Activated CD4-positive, alpha-beta T cell treated with anti-CD3 and anti-CD28 coated beads, Interleukin-2, amount 50 U/mL, for 16 hours (primary cell): ENCODE measurements at places on chromosomes 3 and 15.

GRCh38 chr15:67242708-67243111, 11.8 kb downstream of the AAGAB start:
- DNase-seq = no peak

DNA sequence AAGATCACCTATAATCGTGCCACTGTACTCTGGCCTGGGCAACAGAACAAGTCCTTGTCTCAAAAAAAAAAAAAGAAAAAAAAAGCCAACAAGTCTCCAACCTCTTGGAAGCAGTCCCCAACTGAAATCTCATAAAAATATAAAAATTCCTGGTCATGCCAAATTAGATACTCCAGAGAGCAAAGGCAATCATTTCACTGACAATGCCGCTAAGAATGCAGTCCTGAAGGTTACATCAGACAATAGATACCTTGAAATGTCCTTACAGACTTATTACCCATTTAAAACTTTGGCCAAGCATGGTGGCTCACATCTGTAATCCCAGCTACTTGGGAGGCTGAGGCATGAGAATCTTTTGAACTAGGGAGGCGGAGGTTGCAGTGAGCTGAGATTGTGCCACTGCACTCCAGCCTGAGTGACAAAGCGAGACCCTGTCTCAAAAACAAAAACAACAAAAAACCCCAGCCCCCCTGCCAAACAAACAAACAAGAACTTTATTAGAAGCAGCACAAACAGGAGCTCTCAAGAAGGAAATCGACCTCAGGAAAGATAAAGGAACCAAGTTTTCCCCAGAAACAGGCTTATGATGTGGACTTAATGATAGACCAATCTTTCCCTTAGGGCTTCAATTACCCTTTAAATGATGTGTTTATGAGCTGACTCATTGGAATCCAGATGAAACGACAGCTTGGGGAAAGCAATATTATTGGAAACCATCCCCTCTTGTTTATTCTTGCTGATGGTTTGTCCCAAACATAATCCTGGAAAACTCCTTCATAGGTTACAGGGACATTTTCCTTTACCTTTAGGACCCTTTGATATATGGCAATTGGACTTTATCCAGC, 53.1 kb upstream of the XCR1 start:
- no peak for DNase-seq

- DNase-seq = peak; percentile 1
Measured at GRCh38 chr3:146250449-146251382, at the start of gene PLSCR4. TSS of gene PLSCR4 (minus strand) at chr3:146251105. CDS start at chr3:146222071, 29,034 bp downstream.

DNA sequence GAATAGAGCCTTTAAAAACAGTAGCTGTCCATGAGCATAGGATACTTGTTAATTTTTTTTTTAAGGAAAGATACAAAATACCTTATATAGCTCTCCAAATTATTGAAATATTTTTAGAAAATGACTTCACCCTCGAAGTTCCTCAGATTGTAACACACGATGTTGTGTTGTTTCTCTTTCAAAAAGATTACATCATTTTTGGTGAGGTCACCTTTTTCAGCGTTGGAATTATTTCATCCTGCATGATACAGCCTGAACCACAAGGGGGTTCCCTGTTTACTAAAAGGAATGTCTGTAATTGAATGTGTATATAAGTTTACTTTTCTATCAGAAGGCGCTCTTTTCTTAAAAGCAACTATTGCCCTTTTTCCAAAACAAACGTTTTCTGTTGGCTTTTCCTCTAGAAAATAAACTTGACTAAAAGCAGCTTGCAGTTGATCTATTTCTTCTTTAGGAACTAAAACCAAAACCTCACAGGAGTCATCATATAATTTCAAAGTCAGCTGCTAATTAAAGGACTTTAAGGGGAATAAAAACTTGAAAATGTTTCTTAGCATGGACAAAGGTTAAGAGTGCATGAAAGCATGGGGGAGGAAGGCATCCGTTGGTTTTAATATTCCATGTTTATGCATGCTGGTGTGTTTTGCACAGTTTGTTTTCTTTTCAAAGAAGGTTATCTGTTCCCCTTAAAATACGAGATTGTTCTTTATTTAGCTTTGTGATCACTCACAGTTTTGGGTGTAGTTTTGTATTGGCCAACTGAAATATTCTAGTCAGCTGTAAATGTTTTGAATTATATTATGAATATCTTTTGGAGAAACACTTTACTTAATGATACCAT, 29.4 kb downstream of the LYSMD4 start:
- peak; percentile 56 for DNase-seq

DNA sequence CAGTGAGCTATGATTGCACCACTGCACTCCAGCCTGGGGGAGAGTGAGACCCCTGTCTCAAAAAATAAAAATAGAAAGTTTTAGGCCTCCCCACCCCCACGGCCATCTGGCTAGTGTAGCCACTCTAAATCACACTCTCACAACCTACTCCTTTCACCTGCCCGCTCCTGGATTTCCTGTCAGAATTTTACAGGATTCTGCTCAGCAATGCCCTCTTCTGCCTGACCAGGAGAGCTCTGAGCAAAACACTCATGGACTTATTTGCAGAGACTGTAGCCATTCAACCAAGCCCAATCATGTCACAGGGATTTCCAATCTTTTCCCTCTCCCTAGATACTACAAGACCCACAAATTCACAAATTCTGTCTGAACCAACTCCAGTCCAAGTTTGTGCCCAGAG, 242.6 kb upstream of the TPRG1 start:
- no peak for DNase-seq

DNA sequence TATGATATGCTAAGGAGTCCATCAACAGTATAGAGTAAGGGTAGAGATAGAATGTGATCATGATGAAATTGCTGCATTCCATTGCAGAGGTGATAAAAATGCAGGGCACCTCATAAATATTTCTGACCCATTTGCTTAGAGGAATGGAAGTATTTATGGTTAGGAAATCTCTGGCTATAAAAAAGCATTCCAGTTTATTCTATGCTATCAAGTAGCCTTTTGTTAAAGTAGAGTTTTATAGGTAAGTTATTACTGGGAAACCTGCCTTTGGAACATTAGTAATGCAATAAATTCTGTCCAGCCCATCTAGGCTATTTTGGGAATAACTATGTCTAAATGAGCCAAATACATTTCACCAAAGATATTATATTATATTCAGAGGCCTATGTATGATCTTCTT, 19.8 kb upstream of the STRIT1 start:
- DNase-seq = no peak

DNA sequence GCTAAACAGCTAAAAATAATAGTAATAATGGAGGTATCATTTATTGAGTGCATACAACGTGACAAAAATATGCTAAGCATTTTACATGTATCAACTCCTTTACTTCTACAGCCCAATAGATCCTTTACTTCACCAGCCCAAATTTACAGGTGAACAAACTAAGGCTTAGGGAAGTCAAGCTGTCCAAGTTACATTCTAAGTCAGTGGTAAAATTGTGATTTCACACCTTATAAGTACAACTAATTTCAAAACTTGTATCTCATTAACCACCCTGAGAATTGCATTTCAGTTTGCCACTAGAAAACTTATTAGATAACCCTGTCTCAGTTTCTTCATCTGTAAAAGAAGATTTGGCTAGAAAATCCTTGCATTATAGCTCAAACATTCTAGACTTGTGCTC, 10.7 kb downstream of the SLC33A1 start:
- no peak for DNase-seq

DNA sequence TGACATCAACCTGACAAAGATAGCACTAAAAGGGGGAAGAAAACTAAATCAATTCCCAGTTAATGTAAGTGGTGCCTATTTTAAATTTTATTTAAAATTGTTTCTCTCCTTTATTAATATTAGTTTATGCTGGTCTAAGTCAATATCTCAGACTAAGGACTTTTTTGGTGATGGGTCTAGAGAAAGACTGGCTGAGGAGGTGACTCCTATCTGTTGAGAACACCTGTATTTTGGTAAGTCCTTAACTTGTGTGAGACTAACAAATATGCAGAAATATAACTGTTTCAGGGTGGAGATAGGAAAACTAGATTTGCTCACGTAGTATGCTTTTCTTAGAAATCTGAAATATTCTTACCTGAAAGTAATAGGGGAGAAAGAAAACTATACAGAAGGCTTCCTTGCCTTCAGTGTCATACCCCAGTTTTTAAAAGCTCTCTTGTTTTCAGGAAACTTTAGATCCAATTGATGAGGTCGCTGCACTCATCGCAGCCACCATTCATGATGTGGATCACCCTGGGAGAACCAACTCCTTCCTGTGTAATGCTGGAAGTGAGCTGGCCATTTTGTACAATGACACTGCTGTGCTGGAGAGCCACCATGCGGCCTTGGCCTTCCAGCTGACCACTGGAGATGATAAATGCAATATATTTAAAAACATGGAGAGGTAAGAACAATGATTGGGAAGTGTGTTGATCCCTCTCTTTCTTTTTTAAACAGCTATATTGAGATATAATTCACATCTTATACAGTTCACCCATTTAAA, 138.9 kb downstream of the PDE8A start:
- DNase-seq = no peak

DNA sequence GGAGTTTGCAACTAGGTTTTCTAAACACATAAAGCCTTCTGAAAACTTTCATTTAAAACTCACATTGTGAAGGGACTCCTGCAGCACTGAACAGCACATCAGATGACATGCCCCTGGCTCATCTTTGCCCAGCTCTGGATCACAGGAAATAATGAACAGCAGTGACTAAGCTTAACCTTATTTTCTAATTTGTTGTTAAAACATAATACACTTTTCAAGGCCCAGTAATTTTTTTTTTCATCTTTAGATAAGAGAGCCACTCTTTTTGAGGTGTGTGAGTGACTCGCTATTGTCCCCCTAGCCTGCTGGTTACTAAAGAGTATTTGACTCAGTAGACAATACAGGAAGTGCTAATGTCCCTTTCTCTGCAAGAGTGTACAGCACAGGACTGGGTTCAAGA, 204.0 kb downstream of the OSBPL10 start:
- DNase-seq = no peak

- DNase-seq = no peak
Measured at GRCh38 chr3:149307435-149307783, 26.0 kb downstream of the TM4SF18 start.

GRCh38 chr3:143573610-143574303, 274.5 kb downstream of the SLC9A9 start:
- no peak for DNase-seq

GRCh38 chr3:188320757-188321156, 166.8 kb downstream of the LPP start:
- DNase-seq = no peak

DNA sequence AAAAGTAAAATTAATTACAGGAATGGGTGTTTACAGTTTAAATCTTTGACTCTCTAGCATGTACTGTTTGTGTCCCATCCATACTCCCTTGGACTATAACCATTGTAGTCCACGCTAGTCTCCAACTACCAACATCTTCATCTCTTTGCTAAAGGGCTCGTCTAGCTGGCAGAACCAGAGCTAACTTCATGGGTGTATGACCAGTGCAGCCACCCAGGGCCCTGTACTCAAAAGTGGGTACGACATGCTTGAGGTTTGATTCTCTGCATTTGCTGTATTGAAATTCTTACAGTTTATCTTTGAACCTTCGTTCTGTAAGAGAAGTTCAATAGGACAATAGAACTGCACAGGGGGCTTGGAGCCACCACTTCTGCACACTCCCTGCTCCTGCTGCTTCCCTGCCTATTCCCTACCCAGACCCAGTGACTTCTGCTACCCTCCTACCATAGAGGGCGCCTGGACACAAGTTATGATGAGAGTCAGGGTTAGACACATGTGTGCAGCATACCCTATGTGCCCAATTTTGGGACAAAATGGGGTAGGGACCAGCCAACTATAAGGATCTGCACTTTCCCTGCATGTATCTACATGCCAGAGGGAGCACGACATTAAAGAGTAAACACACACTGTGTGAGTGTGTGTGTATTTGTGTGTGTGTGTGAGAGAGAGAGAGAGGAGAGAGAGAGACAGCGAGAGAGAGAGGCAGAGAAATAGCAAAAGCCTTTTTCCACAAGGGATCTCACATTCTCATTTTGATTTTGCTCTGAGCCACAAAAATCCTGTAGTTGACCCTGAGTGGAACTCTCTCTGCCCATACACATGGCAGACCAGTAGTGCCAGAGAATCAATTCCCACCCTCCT, 59.0 kb upstream of the NECTIN3 start:
- peak; percentile 13 for DNase-seq

GRCh38 chr3:59609657-59610348, 560.0 kb upstream of the CFAP20DC start:
- DNase-seq = no peak

GRCh38 chr15:45023659-45024225, 747 bp downstream of the SORD start:
- DNase-seq = no peak

DNA sequence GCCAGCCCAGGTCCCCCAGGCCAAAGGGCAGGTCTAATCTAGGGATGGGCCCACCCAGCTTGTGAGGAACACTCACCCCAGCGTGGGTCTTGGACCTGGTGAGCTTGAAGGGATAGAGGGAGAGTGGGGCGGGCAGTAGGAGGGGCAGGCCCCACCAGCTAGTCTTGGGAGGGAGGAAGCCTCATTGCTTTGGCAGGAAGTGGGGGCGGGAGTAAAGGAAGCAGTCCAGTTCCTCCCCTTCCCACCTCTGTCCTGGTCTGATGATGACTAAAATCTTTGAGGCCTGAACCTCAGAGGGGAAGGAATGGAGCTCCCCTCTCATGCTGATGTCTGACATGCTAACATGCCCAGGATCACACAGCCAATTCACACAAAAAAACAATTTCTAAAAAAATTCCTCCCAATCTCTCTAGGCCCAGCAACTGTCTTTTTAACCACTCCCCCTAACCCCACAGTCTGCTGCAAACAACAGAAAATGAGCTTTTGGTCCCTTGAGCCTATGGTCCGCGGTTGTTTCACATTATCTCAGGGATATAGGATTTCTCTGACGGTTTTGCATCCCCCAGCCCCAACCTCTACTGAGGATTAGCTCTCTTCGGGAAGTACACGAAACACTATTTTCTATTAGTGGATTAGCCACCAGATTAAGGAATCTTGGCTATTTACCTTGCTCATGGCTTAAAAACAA, 30.7 kb upstream of the DUSP7 start:
- DNase-seq = peak; percentile 11

DNA sequence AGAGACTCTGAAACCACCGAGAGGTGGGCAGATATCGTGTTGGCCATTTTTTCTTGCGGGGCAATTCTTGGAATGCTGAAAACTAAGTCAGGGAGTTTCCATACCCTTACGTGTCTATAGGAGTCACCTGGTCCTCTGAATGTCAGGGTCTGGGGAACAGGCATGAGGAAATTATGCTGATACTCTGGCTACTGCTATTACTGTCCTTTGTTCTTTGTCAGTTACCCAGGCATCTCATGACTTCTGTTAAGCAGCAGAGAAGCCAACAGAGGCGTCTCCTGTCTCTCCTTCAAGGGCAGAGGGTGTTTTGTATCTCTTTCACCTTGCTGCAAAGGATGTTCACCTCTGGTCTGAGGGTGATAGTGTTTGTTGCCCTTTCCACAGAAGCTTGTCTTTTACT, 559.5 kb upstream of the CCDC54 start:
- no peak for DNase-seq

DNA sequence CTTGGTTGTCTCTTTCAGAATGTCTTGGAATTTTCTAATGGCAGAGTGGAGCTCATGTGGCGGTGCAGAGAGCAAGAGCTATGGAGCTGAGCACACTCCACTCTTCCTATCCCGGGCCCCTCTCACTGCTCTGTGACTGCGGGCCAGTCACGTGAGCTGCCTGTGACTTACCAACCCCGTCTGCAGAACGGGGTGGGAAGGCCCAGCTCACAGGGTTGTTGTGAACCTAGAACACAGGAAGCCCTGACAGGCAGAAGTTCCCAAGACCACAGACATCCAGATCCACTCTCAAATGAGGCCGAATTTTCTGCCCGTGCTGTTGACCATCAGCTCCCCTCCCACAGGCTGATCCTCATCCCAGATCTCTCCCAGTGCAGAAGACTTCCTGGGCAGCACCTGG, 35.5 kb upstream of the PLXNA1 start:
- DNase-seq = no peak
